Calu3 (cell line): ENCODE measurements at places on chromosomes 7 and 10.

GRCh38 chr7:35253710-35254495, at the start of gene TBX20:
TSS of gene TBX20 (minus strand) at chr7:35254100. CDS start at chr7:35253620, 480 bp downstream.
- peak; percentile 59 for DNase-seq

DNA sequence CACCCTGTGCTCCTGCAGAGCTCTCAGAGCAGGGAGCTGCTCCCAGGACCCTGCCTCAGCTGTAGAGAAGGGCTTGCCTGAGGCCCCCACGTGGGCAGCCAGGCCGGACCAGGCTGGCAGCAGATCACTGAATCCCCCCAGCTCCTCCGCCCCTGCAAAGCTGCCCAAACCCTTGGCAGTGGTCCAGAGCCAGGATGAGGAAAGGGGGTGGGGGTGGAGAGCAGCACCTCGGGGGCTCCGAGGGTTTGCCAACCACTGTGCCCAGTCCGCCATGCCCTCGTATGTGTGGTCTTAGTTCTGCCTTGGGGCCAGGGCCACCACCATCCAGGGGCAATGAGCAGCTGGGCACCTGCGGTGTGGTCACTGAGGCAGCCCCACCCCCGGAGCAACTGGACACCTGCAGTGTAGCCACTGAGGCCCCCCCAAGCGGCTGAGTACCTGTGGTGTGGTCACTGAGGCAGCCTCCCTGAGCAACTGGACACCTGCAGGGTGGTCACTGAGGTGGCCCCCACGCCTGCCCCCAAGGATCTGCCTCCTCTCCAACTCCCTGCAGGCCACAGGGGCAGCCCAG, 90.8 kb downstream of the TCERG1L start:
- DNase-seq = no peak

GRCh38 chr10:102040305-102041050, 15.5 kb downstream of the ARMH3 start:
- no peak for DNase-seq

DNA sequence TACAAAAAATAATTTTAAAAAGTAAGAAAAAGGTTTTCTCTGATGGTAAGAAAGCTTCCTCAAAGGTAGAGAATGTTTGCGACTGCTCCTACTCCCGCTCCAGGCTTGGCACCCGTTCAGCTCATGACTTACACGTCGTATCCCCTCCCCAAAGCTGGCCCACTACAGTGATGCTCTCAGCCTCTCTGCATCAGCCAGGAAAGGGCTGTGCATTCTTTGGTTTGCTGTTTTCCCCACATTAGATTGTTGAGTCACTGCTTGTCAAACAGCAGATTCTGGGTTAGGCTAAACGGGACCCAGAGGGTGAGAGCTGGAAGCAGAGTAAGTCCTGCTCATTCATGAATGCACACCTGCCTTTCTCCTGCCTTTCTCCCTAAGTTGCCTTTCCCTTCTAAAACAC, 54.7 kb upstream of the NMT2 start:
- no peak for DNase-seq

DNA sequence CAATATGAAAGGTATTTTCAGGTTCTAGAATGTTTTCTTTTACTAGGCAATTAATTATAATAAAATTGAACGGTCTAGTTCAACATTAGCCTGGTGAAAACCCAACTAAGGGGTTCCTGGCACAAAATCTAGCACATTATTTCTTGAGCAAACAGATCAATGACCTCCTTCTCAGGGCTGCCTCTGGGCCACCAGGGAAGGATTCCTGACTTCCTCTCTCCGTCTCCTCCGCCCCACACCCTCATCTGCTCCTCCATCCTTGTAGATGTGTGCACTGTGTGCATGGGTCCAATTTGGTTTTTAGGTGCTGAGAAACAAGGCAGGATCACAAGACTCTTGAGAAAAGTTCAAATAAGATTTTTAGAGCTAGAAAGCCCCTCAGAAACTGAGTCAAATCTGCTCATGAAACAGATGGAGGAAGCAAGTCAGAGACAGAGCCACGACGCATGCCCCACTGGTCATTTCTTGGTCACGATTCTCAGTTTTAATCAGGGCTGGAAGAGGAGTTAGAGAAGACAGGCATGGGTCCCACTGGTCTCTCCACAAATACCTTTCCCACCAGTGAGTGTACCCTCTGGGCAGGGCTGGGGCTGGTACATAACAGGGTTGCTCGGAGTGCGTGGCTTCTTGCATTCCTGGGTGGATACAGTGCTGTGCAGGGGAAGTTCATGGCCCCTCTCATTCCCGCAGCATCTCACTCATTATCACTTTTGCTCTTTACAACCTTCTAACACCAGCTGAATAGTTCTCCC, 3.8 kb downstream of the TRPV6 start:
- DNase-seq = no peak
